ENCODE measurements at places on chromosomes 7 and 10.

GRCh38 chr7:48755061-48755555, 169.2 kb upstream of the CDC14C start:
- no peak for DNase-seq

GRCh38 chr10:24091256-24091655, 117.7 kb upstream of the KIAA1217 start:
- DNase-seq = no peak

DNA sequence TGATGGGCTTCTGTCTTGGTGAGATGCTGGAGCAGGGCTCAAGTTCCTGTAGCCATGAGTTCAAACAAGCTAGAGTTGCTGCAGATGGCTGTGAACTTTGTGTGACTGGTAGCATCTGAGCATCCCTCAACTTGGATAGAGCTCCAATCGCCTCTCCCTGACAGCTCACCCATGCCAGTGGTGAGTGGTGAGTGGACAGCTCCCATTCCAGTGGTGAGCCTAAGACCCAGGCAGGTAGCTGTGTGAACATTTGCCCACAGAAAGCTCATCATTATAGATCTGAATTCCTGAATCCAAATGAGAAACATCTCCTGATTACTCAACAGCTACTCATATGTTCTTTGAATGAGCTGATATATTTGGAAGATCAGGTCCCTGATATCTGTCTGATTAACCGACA, 25.3 kb downstream of the STEAP1B start:
- no peak for DNase-seq

GRCh38 chr7:139784648-139785047, 6.8 kb upstream of the HIPK2 start:
- DNase-seq = no peak

- no peak for DNase-seq
Observed at GRCh38 chr10:117431160-117431559, 55.9 kb upstream of the PDZD8 start.

- no peak for DNase-seq
Observed at GRCh38 chr10:34281661-34282582, 533.2 kb downstream of the PARD3 start.

DNA sequence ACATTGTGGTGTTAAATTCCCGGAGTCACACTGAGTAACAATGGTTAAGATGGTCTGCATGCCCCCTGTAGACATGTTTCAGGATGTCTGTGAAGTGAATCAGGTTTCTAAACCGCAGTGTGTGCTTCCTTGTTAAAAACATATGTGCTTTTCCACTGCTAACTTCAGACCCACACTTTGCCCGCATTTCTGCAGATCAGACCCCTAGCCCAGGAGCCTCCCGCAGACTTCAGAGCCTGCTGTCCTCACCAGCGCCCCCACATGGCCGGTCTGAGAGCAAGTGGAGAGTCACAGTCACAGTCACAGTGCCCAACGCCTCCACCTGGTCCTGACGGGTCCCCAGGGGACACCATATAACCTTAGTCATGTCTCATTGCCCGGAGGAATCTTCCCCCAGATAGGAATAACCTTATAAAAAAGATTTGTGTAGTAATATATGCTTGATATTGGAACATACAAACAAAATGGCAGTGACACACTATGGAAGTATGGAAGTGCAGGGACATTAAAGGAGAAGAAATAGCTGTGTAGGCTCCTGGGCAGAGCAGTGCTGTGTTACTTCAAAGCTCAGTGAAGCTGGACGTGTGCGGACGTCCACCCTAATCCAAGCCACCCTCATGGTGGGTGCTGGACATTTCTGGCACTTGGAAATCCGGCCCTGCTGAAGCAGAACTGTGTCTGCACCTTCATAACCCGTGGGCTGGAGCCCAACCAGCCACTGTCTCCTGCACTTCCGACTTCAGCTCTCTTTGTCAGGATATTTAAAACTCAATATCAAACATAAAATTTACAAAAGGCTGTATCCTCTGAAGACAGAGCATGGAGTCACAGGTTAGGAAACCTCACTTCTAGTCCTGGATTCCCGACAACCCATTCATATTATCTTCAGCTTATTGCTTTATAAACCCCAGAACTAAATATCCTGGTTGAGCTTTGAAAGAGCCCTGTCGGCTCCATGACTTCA, 29.0 kb downstream of the GSTO2 start:
- no peak for DNase-seq

DNA sequence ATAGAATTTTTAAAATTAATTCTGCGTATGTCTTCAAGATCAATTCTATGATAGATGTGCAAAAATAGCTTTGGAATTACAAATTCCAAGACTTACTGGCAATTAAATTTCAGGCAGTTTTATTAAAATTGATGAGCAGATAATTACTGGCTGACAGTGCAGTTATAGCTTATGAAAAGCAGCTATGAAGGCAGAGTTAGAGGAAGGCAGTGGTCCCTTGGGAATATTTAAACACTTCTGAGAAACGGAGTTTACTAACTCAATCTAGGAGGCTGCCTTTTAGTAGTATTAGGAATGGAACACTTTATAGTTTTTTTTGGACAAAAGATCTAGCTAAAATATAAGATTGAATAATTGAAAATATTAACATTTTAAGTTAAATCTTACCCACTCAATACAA, 70.8 kb downstream of the CFTR start:
- no peak for DNase-seq

GRCh38 chr10:7407368-7408290, 3.2 kb downstream of the SFMBT2 start:
- DNase-seq = no peak

DNA sequence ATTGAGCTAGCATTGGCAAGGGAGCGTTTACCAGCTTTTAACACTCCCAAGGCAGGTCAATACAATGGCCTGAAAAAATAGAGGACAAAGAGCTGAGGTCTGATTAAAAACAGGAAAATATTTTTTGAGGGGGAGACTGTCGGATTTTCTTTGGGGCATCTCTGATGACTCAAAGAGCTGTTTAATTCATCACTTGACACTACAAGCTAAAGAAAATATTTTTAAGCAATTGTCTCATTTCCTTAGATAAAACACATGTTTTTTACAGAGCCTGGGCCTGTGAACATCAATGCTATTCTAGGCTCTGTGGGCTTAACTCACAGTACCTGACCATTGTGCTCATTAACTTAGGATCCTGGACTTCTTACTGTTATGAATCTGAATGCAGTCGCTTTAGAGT, 100.8 kb downstream of the NRP1 start:
- DNase-seq = no peak

GRCh38 chr10:131402771-131403650, 91.5 kb upstream of the TCERG1L start:
- no peak for DNase-seq

DNA sequence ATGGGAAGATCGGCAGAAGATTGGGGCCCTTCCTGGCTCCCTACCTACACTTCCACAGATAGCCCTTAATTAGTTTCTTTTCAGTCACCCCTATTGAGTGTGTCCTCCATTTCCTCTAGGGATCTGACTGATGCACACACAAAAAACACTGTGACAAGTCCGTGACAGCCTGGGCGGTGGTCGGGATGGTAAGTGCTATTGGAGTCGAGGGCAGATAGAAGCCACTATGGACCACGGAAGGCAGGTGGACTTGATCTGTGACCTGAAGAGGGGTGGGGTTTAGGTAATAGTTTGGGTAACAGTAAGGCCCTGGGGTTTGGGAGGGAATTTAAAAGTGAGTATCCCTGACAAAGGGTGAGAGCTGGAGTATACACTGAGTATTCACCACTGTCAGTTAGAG, 53.0 kb downstream of the PDK4 start:
- DNase-seq = no peak

- DNase-seq = no peak
Observed at GRCh38 chr7:132777414-132777813, 201.1 kb upstream of the PLXNA4 start.

- DNase-seq = no peak
Observed at GRCh38 chr10:30048768-30049517, 10.4 kb downstream of the JCAD start.

- no peak for DNase-seq
Observed at GRCh38 chr10:4718544-4718943, 107.5 kb upstream of the AKR1E2 start.

DNA sequence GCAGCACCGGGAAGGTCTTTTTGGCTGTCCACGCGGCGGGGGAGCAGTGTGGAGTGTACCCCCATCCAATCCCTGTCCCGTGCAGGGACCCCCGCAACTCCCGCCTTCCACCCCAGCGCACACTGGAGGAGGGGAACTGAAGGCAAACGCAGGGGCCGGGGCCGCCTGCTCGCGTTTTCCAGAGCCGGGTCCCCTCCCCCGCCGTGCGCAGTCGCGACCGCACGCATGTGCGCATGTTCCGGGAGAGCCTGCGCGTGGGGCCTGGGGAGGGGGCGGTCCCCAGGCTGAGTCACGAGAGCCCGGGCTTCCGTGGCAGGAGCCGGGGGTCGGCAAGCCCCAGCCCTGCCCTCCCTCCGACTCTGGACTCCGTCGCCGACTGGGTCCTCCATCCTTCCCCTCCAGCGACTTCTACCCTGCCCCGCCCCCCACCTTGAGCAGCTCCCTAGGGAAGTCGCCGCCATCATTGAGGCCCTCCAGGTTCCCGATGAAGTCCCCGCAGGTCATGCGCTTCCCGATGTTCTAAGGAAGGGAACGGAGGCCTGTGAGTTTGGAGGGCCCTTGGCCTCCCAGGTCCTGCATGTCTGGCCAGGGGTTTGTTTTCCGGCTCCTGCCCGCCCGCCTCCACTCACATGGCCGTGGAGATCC, 8.0 kb downstream of the PSD start:
- peak; percentile 29 for DNase-seq

GRCh38 chr10:22228167-22228938, 10.5 kb upstream of the EBLN1 start:
- no peak for DNase-seq

DNA sequence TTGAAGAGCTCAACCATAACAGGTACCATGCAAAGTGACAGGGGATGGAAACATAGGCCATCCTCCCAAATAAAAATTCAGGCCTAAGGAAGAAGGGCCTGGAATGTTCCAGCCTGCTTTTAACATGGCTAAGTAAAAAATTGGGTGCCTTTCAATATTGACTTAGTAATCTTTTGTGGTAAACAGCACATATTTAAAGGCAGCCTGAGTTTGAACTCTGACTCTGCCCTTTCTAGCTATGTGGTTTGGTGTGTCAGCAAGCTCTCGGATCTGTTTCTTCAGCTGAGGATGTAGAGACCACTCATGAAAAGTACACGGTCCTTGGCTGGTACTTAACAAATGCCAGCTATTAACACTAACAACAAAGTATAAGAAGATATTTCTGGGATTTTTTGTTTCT, 191.8 kb upstream of the CDCA7L start:
- no peak for DNase-seq

Data from activated naive CD8-positive, alpha-beta T cell treated with anti-CD3 and anti-CD28 coated beads, Interleukin-2, amount 50 U/mL, for 16 hours (primary cell).